ENCODE measurements at places on chromosomes 6 and 20. TPM values are rescaled to one million over a fixed set of nuclear protein-coding genes. Genes with fewer than 3 reads are reported as not detected.

DNA sequence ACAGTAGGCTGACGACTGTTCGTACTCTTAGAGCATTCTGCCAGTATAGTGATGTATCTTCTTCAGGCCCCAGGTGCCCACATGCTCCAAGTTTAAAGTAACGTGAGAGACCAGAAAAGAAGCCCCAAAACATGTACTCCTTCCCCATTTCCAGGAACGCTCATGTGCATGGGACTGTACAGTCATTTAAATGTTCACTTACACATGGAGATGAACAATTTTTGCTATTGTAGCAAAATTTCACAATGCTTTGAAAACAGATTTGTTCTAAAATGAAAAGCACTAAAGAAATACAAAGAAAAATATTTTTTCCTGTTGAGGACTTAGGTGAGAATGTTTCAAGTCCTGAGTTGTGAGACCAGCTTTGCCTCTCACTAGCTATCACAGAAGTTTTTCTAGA lies 269.3 kb upstream of the PRDM1 start:
- no peak for DNase-seq

SLC4A11 gene
- total RNA-seq: 1.6 TPM

CGAS gene
- 46.7 TPM for total RNA-seq

DNA sequence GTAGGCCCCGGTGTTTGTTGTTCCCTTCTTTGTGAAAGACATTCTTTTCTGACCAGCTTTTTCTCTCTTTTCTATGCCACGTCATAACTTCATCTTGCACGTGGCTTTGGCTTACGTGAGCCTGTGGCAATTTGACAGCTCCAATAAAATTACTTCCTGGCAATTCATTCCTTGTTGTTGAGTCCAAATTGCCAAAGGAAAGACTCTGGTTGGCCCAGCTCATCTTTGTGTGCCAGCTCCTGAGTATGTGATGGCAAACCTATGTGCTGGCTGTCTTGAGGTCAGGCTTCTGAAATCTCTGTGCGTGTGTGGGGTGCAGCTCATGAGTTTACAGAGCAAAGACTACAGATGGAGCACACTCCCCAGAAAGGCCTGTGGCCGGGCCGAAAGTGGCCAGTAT lies 272.5 kb upstream of the SGK1 start:
- DNase-seq: no peak

OTOR gene
- total RNA-seq: not detected

DNA sequence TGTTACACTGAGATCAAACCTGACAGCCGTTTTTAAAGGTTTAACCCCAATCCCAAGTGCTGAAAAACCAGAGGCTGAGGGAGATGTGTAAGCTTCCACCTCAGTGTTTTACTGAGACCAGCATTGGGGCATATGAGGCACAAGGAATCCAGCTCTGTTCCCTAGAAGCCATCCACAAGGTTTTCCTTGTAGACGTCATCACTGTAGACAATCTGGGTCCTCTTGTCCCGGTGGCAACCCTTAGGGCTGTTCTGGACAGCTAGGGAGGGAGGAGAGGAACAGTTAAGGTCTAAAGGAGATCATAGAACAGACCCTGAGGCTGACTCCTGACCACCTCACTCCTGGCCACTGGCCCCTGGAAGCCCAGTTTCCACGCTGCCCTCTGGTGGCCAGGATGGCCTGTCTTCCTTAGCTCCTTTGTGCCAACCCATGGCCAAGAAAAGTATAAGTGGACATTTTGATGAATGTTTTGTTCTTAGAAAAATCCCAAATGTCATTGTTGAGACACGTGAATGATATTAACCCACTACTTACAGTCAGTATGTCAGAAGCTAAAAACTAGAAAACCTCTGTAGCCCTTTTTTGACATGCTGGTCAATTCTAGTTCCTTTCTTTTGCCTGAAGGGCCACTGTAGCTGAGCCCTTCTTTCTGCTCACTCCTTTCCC lies 6.4 kb downstream of the CFB start:
- no peak for DNase-seq

Measured in activated T-helper 2 cell treated with anti-CD3 and anti-CD28 coated beads, Interferon-gamma antibody, Interleukin-2, Interleukin-4, amounts not matched to agents 10 μg/mL and 5 μg/mL and 100 μg/mL, durations not matched to agents 14 hours and 24 hours and 36 hours (primary cell).